ENCODE measurements at places on chromosomes 2 and 18.

DNA sequence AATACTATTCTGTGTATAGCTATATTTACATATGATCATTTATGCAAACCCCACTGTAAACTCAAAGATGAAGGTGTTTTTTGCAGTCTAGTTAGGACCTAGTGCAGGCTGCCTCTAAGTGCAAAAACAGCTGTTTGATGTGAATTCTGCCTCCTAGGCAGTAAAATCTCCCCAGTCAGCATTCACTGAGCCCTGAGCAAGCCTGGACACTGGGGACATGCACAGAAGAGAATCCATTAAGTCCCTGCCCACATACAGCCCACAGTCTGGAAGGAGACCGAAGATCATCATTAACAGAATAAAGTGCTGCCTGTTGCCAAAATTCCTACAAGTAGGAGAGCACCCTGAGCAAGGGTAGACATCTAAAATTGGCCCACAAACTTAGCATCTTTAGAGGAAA lies 14.4 kb upstream of the BIN1 start:
- DNase-seq, result no peak

DNA sequence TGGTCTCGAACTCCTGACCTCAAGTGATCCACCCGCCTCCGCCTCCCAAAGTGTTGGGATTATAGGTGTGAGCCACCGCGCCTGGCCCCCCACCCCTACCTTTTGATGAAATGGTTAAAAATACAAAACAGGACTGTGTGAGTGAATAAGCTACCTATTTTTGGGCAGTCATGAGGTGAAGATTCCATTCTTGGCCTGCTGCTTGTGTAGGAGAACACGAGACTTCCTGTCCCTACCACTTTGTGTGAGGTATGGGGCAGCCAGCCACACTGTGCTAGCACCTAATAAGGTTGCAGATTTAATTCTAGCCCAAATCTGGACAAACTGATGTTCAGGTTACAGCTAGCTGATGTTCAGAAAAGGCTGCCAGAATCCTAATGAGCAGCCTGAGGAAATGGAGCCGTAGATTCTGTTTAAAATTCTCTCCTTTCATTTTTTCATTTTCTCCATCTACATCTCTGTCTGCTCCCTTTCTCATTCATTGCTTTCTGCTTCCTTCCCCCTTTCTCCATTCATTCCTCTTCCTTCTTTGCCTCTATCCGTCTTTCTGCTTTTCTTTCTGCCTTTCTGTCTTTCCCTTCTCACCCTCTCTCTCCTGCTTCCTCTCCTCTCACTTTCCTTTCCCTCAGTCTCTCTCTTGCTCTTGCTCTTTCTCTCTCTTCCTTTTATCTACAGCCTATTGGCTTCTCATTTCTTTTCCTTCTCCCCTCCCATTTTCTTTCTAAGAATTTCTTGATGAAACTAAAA lies 4.6 kb upstream of the LTBP1 start:
- DNase-seq, result no peak

- no peak for DNase-seq
Measured at GRCh38 chr18:22177327-22177871, 8.0 kb downstream of the GATA6 start.

GRCh38 chr18:35732636-35733035 lies 151.1 kb downstream of the GALNT1 start:
- peak; percentile 19 for DNase-seq

GRCh38 chr2:21040468-21041377 lies 3.1 kb downstream of the APOB start:
- DNase-seq, result no peak

GRCh38 chr2:8021921-8022320 lies 659.9 kb upstream of the ID2 start:
- no peak for DNase-seq

- DNase-seq, result no peak
Measured at GRCh38 chr2:65383541-65384488, 48.6 kb downstream of the SPRED2 start.

DNA sequence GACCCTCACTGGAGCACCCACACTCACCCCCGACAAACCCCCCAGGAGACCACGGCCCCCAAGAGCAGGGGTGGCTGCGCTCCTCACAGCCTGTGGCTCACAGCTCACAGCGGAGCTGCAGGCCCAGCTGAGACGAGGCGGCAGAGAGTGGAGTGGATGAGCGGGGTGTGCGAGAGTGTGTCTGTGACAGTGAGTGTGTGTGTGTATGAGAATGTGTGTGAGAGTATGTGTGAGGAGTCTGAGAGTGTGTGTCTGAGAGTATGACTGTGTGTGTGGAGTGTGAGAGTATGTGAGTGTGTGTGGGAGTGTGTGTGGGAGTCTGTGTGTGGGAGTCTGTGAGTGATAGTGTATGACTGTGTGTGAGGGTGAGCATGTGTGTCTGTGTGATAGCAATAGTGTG lies 55.3 kb upstream of the ID2 start:
- DNase-seq, result no peak

GRCh38 chr2:47950340-47951301 lies 44.3 kb upstream of the FBXO11 start:
- no peak for DNase-seq

- no peak for DNase-seq
Measured at GRCh38 chr18:8719192-8719591, 13.8 kb downstream of the MTCL1 start.

DNA sequence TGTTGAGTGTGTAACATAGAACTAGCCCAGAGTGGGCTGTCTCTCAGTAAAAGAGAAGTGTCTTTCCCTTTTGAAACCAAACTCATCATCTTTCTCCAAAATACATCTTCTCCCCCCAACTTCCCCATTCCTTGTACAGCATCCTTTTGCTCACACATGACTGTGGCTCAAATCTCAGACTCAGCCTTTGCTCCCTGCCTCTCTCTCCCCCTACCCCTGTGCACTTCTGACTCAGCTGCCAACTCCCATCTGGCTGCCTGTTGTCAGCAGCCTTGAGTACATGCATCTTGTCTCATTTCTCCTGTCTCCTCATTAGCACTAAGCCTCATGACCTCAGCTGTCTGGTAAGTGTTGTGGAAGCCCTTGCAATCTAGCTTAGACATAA lies 18.1 kb upstream of the MGAT4A start:
- DNase-seq, result no peak
